Putamen (tissue), 1 donor: ENCODE measurements at places on chromosomes 2 and 18.
A peak's percentile ranks its signal among the peaks of the same experiment; 100 is the strongest.

- no peak for DNase-seq
Observed at GRCh38 chr2:109387778-109388469, 225.8 kb downstream of the SEPTIN10 start.

GRCh38 chr18:8116341-8117005 is 492.8 kb upstream of the RAB12 start:
- DNase-seq: no peak

- no peak for DNase-seq
Observed at GRCh38 chr2:28345619-28346018, 47.0 kb upstream of the FOSL2 start.

GRCh38 chr2:19247186-19247585 is 111.2 kb downstream of the OSR1 start:
- DNase-seq: no peak

GRCh38 chr18:8367217-8367988 is 241.8 kb upstream of the RAB12 start:
- peak; percentile 35 for DNase-seq

DNA sequence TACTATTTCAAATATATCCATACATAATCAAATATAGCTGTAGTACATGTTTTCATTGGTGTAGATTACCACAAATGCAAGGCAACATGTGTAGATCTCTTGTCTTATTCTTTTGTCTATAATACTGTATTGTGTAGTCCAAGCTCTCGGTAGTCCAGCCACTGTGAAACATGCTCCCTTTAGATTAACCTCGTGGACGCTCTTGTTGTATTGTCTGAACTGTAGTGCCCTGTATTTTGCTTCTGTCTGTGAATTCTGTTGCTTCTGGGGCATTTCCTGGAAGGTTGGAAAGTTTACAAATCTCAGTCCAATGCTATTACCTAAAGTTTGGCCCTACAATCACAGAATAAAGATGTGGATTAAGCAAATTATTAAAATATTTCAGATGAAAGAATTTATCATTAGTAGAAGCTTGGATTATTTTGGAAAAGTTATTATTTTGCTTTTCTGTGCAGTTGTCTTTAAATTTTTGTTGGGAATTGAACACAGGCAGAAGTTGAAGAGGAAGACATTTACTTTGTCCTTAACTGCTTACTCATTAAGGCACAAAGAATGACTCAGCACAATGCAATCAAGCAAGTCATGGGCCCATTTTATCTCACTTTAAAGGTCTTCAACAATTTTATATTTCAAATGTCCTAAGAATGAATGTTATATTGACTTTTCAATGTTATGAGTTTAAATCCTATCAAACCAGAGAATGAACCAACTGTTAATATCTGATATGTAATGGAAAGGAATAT is 103.4 kb upstream of the CAVIN2 start:
- DNase-seq: no peak

DNA sequence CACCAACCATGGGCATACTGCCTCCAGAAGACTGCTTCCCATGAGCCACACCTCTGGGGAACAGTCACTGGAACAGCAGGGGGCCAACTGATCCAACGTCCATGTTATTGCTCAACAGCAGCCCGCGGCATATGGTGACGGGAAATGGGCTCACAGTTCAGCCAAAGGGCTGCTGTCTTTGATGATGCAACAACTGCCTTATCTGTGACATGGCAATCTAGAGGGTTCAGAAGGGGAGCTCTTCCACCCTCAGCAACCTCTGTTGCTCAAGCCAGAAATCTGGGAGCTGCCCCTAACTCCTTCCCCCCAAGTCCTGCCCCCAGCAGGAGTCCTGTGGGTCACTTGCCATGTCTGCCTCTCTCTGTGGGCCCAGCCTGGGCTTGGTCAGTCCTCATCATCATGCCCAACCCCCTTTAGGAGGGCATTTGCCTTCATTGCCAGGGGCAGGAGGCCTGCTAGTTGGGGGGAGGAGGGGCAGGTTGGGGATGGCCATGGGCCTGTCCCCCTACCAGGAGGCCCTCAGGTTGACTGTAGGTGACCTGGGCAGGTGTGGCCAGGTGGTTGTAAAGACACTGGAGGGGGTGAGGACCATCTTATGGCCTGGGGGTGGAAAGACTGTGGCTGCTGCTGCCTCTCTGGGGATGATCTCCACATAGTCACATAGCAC is 212.9 kb downstream of the CYP26B1 start:
- DNase-seq: no peak

DNA sequence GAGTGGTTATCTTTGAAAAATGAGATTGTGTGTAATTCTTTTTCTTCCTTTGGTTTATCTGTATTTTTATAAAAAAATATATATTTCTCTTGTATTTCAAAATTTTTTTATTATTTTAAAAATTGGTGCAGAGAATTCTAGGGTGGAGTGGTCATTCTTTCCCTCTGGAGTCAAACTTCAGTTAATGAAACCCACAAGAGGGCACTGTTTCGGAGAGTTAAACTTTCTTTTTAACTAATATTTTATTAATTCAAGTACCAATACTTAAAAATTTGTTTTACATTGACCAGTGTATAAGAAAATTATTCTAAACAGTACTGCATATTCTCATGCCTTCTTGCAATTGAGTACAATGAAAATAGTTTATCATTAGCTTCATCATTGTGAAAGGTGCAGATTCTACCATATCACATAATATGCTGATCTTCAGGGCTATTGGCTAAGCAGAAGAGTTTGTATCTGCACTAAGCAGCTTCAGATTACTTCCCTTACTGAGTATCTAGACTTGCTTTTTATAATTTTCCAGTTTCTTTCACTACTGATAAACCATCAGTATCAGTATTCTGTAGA is 50.1 kb downstream of the HS1BP3 start:
- DNase-seq: no peak

GRCh38 chr18:13206301-13206700 is 12.3 kb upstream of the LDLRAD4 start:
- DNase-seq: no peak

GRCh38 chr2:238295144-238296112 is 7.0 kb upstream of the PER2 start:
- no peak for DNase-seq

DNA sequence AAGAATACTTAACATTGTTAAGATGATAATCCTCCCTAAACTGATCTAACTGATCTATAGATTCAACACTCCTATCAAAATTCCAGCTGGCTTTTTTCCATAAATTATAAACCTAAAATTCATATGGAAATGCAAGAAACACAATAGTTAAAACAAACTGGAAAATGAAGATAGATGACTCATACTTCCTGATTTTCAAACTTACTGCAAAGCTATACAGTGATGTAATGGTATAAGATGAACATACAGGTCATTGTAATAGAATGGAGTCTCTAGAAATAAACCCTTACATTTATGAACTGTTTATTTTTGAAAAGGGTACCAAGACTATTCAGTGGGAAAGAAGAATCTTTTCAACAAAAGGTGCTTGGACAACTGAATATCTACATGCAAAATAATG is 32.3 kb downstream of the UBXN4 start:
- no peak for DNase-seq

DNA sequence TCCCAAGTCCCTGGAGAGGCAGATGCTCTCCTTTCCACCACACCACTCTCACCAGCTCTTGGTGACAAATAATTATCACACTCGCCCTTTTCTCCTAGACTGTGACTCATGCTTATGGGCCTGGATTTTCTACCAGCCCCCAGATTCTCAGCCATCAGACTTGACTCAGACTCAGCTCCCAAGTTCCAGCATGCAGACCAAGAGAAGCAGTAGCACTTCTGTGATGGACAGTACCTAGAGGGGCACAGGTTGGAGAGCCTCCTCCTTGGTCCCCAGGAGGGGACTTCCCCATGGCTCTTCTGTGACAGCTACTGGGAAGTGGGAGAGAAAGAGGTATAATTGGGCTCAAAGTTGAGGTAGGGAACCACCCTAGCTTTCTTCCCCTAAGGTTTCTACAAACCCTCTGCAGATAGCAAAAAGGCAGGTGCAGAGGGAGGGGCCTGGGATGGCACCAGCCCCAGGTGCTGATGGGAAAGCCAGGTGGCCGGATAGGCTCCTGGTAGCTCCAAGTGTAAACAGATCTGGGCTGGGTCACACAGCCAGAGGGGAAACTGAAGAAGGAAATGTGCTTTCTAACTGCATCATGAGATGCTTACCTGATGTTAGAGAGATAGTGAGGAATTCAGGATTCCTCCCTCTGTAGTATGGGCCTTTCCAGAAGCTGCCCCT is 4.1 kb downstream of the TCF23 start:
- no peak for DNase-seq

DNA sequence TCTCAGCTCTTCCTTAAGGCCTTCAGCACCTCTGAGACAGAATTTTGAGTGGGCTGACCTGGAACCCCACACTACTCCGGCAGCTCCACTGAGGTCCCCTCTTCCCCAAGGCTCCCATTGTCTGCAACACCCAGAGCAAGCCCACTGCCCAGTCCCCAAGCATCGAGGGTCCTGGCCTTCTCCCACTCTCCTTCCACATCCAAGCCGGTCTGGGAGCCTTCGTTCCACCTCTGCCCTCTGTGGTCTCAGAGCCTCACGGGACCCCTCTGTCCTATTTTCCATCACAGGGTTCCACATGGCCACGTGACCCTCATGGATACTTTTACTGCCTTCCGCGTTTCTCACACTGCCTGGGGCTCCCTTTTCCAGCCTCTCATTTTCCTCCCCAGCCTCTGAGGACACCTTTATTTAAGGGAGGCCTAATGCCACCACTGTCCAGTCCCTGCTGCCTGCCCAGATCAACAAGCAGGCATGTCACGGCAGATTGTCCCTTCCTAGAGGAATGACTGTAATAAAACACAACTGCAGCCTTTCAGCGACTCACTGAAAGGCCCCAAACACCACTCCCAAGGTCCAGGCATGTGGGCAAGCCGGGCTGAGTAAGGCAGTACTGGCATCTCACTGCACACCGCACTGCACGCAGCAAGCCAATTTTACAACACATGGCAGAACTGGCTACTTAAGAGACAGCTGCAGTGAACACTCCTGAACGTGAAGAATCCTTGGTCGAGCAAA is 7.9 kb upstream of the SALL3 start:
- no peak for DNase-seq

DNA sequence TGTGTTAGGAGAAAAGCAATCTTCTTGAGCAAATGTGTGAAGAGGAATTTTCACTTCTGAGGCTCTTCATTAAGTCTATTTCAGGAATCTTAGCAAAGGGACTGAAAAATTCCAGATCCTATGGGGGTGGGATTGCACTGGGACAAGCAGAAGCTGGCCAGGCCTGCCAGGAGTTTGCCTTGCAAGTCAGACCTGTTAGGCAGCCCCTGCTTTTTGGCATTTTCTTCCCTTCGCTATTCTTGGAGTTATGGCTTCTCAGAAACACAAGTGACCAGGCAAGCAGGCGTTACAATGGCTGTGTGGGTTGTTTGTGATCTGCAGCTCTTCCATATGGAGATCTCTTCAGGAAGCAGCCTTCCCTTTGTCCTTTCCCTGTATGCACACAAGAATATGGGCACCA is 8.0 kb upstream of the CCDC85A start:
- DNase-seq: no peak

- no peak for DNase-seq
Observed at GRCh38 chr2:10882568-10882967, 29.2 kb upstream of the KCNF1 start.

DNA sequence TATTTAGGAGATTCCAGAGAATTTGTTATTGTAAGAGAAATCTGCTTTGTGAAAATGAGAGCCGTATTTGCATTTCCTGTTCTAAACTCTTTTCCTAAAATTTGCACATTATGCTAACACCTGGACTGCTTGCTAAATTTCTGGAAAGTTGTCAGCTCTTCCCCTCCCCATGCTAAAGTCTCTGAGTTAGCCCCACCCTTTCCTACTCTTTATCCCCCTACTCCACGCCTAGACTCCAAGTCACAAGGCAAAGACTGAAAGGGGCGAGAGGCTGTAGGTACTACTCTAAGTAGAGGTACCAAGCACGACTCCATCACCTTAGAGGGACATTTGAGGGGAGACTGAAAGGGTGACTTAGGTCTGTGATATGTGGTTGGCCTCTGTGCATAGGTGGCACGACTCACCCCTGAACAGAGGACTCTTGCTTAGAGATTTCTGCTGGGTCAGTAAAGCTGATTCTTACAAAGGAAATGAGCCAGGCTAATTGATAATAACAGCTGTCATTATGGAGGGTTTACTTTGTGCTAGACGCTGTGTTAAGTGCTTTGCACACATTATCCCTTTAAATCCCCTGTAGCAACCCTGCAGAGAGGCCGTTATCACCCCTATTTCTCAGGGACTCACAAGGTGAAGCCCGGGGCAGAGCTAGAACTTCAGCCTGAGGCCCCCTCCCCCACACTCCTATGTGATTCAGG is 373.5 kb downstream of the EN1 start:
- no peak for DNase-seq

DNA sequence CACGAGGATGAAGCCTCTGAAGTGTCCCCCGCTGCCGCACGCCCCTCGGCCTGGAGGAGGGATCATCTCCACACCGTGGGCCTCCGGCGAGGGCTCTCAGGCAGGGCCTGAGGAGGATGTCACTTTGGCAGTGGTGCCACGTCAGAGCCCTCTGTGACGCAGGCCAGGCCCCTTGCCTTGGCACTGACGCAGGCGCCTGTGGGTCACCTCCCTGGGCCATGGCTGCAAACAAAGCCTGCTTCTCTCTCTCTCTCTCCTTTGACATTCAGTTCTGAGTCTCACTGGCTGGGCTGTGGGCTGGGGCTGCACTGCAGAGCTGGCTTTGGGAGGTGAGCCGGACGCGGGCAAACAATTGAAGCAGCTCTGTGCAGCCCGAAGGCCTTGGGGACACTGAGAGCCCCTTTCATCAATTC is 273.7 kb downstream of the TWIST2 start:
- peak; percentile 90 for DNase-seq

GRCh38 chr18:12911025-12911928 is 27.2 kb upstream of the PTPN2 start:
- no peak for DNase-seq

- DNase-seq: no peak
Observed at GRCh38 chr18:6382963-6383362, 31.7 kb downstream of the L3MBTL4 start.

- DNase-seq: no peak
Observed at GRCh38 chr2:45237850-45238542, 228.7 kb upstream of the SIX2 start.

GRCh38 chr2:225739328-225739727 is 339.8 kb downstream of the NYAP2 start:
- DNase-seq: no peak

- DNase-seq: no peak
Observed at GRCh38 chr2:192190474-192190873, 4.3 kb downstream of the TMEFF2 start.

DNA sequence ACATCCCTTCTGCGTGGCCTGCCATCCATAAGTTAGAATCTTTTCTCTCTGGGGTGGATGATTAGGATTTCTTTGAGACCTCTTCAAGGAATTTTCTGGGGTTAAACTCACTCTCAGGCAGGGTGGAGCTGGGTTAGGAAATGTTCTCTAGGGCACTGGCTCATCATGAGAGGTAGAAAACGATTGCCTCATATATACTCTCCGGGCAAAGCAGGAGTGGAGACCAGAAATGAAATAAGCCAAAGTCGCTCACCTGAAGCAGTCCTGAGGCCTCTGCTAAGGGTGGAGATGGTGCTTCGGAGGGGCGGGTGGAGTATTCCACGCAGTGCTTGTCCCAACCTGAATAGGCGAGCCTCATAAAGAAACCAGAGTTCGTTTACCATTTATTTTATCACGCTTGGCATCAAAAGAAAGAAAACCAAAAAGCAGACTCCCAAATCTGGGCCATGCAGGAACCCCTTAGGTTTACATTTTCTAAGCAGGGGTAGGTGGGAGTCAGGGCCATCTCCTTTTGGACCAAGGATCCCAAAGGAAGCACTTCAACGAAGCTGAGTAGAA is 249.3 kb upstream of the MEIS1 start:
- no peak for DNase-seq
